ENCODE measurements at places on chromosomes 2 and 18.

GRCh38 chr2:19932928-19933327 is 31.1 kb upstream of the TTC32 start:
- DNase-seq: no peak

DNA sequence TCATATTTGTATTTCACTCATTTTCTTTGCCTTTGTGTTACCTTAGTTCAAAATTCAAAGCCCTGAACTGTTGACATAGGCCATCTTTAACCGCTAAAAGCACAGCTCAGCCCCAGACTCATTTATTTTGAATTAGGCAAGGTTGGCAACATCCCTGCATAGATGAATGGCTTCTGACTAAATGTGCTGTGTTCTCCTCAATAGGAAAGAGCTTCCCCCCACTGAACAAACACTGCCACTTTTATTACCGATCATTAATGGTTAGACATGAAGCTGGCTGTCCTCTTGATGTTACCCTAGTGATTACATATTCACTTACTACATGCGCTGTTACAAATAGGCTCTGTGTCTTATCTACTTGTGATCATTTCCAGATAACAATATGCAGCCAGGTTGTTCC is 170.7 kb downstream of the ADCYAP1 start:
- DNase-seq: no peak

DNA sequence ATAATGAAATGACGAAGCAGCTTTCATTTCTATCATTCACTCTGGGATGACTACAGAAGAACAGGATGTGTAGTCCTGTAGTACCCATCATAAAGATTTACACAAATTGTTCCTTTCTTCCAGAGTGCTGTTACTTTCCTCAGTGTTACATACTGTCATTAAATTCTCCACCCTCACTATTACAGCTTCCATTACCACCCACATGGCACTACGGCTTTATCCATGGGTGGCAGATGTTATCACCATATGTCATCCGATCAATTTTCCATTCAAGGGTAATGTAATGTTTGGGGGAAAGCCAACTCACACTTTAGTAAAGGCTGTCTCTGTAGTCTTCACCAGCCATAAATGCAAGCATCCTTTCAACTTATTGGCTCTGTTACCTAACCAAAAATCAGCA is 7.1 kb upstream of the CSRNP3 start:
- no peak for DNase-seq

DNA sequence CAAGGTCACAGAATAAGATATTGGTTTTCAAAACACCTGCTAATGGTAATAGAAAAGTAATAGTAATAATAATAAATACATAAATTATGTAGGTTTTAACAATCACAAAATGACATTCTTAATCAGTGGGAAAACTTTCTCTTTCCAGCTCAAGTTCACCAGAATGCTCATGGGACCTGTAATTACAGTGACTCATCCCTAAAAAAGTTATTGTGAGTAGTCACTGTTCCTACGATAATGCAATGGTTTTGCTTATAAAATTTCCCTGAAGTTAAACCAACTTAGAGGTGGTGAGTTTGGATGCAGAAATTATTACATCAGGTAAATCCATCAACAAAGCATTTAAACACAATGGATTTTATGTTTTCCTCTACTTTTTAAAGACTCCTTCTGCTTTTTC is 502.3 kb downstream of the PID1 start:
- no peak for DNase-seq

DNA sequence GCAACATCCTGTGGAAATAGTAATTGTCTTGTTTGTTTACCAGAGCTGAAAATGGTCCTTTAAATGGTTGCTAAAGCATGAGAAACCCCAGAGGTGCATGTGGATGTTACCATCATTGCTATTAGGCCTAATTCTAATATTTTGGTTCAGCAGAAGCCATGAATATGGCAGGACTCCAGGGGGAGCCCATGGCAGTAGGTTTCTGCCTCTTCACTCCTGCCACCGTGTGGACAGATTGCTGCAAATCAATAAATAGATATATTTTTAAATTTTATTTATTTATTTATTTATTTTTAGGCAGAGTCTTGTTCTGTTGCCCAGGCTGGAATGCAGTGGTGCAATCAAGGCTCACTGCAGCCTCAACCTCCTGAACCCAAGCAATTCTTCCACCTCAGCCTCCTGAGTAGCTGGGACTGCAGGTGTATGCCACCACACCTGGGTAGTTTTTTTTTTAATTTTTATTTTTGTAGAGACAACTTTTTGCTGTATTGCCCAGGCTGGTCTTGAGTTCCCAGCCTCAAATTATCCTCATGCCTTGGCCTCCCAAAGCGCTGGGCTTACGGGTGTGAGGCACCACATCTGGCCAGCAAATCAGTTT is 54.9 kb upstream of the CAPN13 start:
- peak; percentile 36 for DNase-seq

- DNase-seq: no peak
These were observed 53.7 kb downstream of the PTRHD1 start for GRCh38 chr2:24739354-24740025.

DNA sequence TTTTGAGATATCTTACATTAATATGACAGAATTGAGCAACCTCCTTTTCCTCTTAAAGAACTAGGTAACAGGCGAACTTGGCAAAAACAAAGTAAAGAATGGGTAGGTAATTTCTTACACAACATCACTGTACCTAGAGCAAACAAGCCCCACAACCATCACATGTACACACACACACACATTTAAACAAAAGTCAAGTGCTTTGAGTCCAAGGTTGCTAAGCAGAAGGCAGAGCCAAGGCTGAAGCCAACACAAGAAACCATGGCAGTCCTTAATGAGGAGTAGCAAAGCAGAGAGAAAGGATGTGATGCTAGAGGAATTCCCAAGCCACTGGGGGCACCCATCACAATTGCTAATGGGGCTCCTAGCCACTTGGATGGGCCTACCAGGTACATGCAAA is 164.1 kb downstream of the PAX3 start:
- DNase-seq: no peak

DNA sequence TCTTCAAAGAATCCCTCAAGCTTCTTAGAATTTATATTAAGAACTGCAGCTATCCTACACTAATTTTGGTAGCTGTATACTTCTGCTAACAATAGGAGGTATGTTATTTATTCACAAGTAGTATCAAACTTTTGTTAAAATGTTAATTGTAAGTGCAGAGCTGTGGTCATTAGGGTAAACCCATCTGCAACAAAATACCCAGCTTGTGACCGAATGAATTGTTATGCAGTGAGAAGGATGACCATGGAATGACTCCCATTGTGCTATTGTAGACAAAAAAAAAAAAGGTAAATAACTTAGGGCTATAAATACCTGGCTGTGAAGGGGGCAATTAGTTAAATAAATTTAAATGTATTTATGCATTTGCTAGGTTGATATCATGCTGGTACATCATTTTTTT is 186.1 kb downstream of the ADCYAP1 start:
- no peak for DNase-seq

DNA sequence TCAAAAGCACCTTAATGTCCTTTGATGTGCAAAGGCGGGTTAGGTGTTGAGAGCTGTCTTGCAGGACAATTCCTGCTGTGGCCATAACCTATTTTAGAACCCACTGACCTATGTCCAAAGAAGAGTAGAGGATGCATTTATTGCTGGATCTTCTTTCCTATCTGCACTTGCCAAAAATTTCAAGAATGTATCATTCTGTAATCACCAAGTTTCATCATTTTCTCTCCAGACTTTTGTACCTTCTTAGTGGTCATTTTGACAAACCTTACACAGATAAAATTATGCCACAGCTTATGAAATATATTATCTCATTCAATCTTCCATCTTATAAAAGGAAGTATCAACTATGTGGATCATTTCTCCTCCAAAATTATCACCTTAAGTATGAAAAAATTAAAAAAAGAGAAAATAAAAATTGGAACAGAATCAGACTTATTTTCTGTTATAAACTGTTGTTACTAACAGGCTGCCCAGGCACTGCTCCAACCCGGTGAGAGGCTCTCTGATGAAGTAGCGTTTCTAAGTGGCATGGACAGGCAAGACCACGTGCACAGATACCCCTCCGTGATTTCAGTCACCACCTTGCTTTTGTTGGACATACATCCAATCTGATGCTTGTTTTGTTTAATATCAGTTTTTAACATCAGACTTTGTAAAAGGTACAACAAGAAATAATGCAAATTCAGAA is 559.9 kb upstream of the ID2 start:
- no peak for DNase-seq

DNA sequence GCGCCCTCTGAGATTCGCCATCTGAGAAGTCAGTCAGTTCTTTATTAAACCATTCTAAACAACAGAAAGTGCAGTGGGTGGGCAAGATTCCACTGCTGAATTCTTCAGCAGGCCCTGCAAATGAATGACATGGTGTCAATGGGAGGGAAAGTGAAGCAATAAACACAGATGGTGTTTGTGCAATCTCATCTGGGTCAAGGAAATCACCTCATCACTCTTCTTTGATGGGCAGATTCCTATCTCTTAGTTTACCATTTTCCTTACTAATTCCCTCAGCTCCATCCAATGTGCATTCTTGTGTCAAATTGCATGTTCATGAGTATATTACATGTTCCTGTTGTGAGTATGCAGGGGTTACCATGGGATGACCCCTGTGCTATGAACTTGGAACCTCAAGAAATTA is 100.7 kb upstream of the CYP1B1 start:
- DNase-seq: no peak

DNA sequence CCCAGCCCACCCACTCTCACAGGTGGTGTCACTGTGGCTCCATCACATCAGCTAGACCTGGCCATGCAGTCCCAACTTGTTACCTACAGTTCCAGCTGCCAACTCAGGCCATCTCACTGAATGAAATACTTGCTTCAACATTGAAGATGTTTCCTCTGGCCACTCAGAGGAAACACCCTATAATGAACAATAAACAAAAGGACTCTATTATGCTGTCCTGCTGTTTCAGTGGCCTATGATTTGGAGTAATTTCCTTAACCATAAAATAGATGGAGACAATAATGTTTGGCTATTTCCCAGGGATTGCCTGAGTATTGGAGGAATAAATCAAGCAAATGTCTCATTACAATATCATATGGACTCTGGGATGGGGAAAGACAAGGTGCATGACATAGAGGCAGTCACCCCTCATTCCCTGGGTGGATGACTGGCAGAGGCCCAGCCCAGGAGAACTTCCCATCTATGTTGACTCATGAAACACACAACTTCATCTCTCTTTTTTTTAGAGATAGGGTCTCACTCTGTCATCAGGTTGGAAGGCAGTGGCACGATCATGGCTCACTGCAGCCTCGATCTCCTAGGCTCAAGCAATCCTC is 134.4 kb downstream of the TGIF1 start:
- DNase-seq: no peak

DNA sequence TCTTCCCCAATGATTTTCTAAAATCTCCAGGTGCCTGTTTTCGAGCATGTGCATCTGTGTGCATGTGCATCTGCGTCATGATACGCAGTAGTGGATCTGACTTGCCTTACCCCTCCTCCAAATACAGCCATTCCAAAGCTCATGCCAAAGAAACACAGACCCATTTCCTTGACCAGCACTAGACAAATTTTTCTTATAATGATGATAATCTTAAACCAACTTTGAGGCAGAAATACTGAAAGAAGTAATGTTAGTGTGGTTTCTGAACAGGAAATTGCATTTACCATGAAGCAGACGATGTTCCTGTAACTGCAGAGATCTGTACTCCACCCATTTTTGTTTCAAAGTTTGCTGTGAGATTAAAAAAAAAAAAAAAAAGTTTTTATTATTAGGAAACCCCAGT is 25.6 kb downstream of the CYTIP start:
- DNase-seq: no peak

DNA sequence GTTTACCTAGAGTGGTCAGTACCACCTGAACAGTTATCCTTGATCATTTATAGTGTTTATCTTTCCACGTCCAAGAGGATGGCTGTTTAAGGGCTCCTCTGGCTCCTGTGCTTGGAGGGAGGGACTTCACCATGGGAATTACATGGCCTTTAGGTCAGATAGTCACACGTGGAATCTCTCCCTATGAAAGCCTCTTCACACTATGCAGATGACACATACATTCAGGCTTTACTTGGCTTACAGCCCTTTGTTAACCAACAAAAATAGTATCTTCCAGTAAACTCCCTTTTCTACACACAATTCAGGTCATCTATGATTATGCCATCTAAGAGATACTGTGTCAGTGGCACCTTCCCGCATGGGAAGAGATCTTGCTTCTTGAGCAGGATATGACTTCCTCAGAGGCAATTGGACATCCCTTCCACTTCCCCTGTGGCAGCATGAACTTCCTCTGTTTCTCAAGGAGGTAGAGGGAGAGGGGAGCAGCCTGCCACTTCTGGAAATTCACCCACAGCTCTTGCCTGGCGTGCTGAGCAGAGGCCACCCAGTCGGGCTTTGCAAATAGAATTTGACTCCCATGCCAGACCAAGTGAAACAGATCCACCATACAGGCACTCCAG is 53.5 kb downstream of the COLEC12 start:
- no peak for DNase-seq
